ENCODE measurements at places on chromosomes 16 and 17.

DNA sequence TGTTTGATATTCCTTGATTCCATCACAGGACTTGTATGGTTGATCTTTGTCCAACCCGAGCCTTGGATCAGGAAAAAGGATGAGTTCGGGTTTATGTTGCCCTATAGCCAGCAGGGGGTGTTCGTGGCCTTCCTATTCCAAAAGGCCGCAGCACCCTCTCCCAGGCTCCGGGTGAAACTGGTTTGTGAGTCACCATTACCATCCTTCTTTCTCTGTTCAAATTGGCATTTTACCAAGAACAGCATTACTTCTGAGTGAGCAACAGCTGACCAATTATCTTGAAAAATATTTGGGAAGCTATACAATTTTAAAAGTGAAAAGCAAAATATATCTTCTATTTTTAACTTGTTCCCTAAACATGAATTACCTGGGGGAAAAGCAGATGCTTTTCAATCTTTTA, 24.3 kb upstream of the KRT20 start:
- peak; percentile 70 for DNase-seq

DNA sequence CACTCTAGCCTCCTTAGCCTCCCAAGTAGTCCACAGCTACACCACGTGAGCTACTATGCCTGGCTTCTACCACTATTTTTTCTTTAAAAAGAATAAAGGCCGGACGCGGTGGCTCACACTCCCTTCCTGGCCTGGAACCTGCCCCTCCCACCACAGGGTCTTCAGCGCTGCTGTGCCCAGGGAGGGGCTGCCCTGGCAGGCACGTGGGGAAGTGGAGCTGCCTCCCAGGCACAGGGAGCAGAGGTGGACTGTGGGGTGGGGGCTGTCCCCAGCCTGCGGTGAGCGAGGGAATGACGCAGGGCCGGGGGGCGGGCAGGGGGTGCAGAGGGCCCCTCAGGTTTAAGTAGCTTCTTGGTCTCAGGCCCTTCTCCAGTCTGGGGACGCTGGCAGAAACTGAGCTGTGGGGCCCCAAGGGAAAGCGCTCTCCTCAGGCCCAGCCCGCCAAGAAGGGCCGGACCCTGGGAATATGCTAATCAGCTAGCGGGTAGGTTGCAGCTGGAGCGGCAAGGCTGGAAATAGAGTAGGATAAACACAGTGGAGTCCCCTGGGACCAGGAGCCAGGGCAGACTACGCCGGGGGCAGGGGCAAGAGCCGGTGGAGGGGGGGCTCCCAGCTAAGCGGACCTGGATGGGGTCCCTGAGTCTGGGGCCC, 46.8 kb downstream of the TIMM22 start:
- no peak for DNase-seq

DNA sequence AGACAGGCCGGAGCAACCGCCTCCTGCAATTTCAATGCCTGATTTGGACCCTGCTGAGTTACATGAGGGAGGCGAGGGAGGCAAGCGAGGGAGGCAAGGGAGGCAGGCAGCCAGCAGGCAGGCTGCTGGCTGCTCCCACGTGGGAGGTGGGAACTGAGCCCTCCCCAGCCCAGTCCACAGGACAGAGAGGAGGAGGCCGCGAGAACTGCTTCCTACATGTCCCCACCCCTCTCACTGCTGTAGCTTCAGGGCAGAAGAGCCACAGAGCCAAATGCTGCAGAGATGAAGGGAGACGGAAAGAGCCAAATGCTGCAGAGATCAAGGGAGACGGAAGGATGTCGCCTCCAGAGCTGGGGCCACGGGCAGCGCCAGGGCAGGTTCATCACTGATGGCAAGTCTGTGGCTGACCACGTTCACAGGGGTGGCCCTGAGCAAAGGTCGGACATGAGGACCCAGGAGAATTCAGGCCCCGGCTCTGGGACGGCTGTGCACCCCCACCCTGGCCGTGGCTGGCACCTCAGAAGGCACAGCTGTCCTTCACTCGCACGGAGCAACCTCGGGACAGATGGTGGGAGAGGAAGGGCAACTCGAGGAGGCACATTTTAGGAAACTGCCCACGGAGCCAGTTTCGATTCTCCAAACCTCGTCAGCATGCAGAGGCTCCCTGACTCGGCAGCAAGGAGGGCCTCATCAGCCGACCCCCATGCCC, 21.5 kb downstream of the RPH3AL start:
- no peak for DNase-seq

DNA sequence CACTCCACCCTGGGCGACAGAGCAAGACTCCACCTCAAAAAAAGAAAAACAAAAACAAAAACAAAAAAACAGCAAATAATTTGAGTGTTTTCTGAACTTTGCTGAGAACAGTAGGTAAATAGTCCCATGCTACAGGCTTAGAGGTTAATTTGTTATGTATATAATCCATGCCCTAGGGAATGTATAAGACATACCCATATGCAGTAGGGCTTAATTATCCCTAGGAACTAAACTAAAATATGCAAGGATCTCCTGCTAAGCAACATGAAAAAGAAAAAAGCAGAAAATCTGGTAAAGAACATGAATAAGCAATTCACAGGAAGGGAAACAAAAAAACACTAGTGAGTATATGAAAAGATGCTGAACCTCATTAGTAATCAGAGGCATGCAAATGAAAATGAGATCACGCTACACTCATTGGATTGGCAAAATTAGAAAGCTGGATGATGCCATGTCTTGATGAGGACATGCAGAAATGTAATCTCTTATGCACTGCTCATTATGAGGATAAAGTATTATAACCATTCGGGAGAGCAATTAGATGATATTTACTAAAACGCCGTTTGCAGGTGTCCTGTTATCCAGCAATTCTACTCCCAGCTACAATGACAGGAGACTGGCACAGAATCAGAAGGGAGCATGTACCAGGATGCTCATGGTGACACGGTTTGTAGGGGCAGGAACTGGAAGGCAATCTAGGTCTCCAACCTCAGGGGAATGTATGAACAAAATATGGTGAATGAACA, 5.6 kb downstream of the KCTD13 start:
- DNase-seq, result no peak

DNA sequence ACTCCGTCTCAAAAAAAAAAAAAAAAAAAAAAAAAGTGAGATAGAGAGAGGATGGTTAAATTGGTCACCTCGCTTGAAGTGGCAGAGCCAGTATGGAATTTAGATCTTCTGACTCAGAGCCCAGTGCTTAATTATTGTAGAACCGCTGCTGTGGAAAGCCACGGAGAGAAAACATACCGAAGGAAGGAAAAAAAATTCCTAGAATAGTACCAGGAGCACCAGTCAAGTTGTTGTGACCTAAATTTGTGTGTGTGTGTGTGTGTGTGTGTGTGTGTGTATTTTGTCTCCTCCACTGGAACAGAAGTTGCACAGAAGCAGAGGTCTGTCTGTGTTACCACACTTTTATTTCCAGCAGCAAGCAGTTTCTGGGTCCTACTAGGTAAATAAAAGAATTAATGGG, 10.6 kb upstream of the NUP85 start:
- DNase-seq, result peak; percentile 96

DNA sequence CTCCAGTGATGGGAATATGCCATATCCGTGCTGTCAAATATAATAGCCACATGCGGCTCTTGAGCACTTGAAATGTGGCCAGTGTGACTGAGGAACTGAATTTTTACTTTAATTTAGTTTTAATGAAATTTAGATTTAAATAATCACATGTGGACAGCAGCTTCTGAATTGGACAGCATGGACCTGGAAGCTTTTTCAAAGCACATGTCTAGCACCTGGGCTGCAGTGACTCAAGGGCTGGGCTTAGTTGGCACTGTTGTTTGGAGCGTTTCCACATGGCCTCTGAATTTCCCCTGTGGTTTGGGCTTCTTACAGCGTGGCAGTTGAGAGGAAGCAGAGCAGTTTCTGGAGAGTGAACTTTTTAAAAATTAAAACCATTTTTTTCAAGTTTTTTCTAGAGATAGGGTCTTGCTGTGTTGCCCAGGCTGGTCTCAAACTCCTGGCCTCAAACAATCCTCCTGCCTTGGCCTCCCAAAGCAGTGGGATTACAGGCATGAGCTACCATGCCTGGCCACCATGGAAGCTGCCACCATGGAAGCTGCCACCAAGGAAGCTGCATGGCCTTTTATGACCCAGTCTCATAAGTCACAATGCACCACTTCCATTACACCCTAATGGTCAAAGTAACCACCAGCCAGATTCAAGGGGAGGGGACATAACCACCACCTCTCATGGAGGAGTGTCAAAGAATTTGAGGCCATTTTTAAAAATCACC, 6.7 kb upstream of the TOB1 start:
- no peak for DNase-seq

DNA sequence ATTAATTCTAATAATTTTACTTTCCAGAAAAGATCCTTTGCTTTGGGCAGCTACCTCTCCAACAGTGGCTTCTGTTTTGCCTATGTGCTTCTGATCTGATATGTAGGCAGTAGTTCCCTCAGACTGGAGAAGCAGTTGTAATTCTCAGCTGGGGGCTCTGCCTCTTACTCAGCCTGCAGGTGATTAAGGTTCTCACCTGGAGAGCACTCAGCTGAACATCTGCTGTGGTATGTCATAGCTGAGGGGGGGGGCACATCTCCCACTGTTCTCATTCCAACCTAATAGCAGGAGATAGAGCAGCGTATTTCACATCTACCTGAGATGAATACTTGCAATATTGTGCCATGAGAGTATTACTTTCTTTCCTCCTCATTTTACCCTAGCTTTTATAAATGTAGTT, 511.9 kb upstream of the CDH8 start:
- DNase-seq, result no peak
